ENCODE measurements at places on chromosomes 12 and 14. TPM values are rescaled to one million over a fixed set of nuclear protein-coding genes. Genes with fewer than 3 reads are reported as not detected.

VRTN gene
- not detected for total RNA-seq

PAPLN gene
- 33.3 TPM for total RNA-seq

CELA1 gene
- not detected for total RNA-seq

NANOG gene
- 2.4 TPM for total RNA-seq

ZDHHC22 gene
- 54.4 TPM for total RNA-seq

SLC38A2 gene
- 174 TPM for total RNA-seq

DPPA3 gene
- not detected for total RNA-seq

RTN1 gene
- total RNA-seq, result 877 TPM

CMTM5 gene
- total RNA-seq, result 31.4 TPM

MYL2 gene
- total RNA-seq, result not detected

ASCL1 gene
- 16.9 TPM for total RNA-seq

KRT75 gene
- not detected for total RNA-seq

VWF gene
- 76.6 TPM for total RNA-seq

MGAT4C gene
- total RNA-seq, result 22.7 TPM

HEBP1 gene
- total RNA-seq, result 38.5 TPM

TBX5 gene
- total RNA-seq, result not detected

ACSM4 gene
- not detected for total RNA-seq

TSPAN9 gene
- total RNA-seq, result 25.6 TPM

GLIPR1L1 gene
- not detected for total RNA-seq

PLEKHA5 gene
- 99.4 TPM for total RNA-seq

TAS2R46 gene
- 2.3 TPM for total RNA-seq

ANO2 gene
- 9.0 TPM for total RNA-seq

CFAP251 gene
- 4.8 TPM for total RNA-seq
